ENCODE measurements at places on chromosomes 5 and 9. TPM values are rescaled to one million over a fixed set of nuclear protein-coding genes. Genes with fewer than 3 reads are reported as not detected.
A peak's percentile ranks its signal among the peaks of the same experiment; 100 is the strongest.

CLIC3 gene
- not detected for total RNA-seq

C6 gene
- total RNA-seq, result not detected

EDIL3 gene
- 1.5 TPM for total RNA-seq

DNA sequence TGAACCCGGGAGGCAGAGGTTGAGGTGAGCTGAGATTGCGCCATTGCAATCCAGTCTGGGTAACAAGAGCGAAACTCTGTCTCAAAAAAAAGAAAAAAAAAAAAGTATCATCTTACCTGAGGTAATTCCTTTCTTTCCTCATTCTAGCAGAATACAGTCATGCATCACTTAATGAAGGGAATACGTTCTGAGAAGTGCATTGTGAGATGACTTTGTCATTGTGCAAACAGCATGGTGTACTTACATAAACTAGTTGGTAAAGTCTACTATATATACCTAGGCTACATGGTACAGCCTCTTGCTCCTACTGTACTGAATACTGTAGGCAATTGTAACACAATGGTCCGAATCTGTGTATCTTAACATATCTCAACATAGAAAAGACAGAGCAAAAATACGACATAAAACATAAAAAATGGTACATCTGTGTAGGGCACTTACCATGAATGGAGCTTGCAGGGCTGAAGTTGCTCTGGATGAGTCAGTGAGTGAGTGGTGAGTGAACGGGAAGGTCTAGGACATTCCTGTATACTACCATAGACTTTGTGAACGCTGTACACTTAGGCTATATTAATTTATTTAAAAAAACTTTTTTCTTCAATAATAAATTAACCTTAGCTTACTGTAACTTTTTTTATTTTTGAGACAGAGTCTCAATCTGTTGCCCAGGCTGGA, 100.4 kb downstream of the GLDC start:
- no peak for DNase-seq

GRCh38 chr5:127865273-127865672, 162.1 kb downstream of the CCDC192 start:
- no peak for DNase-seq

- DNase-seq, result peak; percentile 95
Measured at GRCh38 chr5:33241802-33242201, 199.0 kb upstream of the TARS1 start.

DNA sequence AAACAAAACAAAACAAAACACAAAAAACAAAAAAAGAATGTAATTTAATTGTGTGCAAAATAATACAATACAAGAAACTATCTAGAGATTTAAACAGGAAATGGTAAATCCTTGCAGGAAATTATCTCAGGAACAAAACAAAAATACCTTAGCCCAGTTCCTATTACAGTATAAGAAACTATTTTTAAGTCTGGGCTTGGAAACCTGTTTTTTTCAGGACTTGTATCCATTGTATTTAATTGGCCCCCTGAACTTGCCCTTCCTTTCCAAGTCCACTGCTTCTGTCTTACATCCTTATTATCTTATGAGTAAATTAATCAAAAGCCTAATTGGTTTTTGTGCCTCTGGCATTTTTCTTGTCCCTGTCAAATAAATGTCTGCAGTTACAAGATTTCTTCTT, 48.5 kb downstream of the ST8SIA4 start:
- DNase-seq, result peak; percentile 77

DNA sequence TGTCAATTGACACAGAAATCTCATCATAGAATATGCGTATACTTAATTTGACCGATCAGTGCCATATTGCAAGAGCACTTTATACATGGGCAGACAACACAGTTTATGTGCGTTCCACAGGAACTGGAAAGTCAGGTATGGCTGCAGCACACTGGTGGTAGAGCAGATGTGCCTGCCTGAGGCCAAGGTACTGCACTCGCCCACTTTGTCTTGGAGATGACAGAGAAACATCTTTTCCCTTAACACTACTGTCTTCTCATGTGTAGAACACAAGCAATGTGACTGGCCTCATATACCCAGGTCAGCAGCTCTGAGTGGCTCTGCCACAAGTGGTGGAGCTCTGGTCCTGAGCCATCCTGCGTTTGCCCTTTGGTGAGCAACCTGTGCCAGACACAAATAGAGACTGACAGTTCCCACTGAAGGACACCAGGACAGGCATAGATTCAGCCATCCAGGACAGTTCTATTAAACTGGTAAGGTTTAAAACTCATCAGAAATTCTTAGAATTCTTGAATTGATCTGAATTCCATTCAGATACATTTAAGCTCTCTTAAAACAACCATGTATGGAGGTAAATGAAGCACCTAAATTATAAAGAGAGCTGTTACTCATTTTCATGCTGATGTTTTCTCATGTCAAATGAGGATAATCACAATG, 21.0 kb upstream of the PPP2CA start:
- DNase-seq, result no peak

SGCD gene
- 0.84 TPM for total RNA-seq

GRCh38 chr5:39361306-39361705, 3.0 kb downstream of the C9 start:
- DNase-seq, result no peak

TEX48 gene
- total RNA-seq, result not detected

ZNF608 gene
- 15.6 TPM for total RNA-seq

GRCh38 chr9:77374266-77374665, 196.9 kb downstream of the VPS13A start:
- no peak for DNase-seq

SCGB3A2 gene
- total RNA-seq, result not detected
